Hematopoietic multipotent progenitor cell treated with erythropoietin and hydrocortisone succinate and interleukin-3 and kit ligand, for 17 days (in vitro differentiated cells): ENCODE measurements at places on chromosomes 6 and 20.

DNA sequence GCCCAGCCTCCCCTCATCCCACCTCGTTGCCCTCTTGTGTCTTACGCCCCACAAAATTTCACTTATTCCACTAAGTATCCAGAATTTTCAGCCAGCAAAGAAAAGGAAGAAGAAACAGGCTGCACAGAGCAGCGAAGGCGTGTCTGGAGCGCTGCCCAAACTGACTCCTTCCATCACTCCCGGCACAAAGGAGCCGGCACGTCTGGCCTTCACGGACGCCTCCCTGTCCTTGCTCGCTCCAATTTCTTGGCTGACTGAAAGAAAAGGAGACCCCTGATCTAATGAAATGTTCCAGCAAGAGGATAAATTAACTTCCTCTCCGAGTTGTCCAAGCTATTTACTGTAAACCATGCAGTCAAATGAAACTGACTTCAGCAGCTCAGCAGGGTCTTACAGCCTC, 152.3 kb upstream of the CDH4 start:
- DNase-seq = no peak

- DNase-seq = no peak
These were observed 230.6 kb downstream of the TSHZ2 start for GRCh38 chr20:53202777-53203176.

GRCh38 chr20:53930651-53931504, 139.5 kb downstream of the BCAS1 start:
- DNase-seq = no peak

GRCh38 chr6:29082457-29082856, 4.7 kb downstream of the OR2B3 start:
- DNase-seq = no peak
